ENCODE measurements at places on chromosomes 11 and 22.

DNA sequence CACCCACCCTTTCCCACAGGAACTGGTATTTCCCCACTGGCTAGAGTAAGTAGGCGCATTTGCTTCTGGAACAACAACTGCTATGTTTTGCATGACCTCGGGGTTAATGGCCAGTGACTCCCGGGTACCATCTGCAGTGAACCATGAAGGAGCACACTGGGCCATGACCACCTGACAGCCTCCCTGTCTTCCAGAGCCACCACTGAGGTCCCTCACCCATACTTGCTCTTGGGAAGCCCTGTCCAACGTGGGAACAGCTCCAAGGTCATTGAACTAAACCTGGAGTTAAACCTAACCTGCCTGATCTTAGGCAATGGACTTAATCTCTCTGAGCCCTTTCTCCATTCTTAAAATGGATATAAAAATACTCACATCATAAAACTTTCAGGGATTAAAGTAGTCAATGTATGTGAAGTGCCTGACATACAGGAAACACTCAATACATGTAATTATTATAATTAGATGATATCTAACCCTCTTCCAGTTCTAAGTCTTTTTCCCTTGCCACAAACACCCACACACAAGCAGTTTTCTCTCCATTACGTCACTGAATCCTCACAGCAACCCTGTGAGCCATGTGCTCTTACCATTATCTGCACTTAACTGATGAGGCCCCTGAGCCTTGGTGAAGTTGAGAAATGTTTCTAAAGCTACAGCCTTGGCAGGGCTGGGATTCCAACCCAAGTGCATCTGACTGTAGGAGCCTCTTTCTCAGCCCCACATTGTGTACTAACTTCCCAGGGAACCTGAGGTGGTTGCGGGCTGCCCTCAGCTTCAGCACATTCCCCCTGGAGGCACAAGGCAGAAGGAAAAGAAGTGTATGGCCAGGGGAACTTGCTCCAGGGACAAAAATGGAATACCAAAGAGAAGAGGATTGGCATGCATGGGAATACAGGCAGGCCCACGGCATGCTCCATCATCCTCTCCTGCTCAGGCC lies 74.5 kb upstream of the NCAM1 start:
- DNase-seq: peak; percentile 36

DNA sequence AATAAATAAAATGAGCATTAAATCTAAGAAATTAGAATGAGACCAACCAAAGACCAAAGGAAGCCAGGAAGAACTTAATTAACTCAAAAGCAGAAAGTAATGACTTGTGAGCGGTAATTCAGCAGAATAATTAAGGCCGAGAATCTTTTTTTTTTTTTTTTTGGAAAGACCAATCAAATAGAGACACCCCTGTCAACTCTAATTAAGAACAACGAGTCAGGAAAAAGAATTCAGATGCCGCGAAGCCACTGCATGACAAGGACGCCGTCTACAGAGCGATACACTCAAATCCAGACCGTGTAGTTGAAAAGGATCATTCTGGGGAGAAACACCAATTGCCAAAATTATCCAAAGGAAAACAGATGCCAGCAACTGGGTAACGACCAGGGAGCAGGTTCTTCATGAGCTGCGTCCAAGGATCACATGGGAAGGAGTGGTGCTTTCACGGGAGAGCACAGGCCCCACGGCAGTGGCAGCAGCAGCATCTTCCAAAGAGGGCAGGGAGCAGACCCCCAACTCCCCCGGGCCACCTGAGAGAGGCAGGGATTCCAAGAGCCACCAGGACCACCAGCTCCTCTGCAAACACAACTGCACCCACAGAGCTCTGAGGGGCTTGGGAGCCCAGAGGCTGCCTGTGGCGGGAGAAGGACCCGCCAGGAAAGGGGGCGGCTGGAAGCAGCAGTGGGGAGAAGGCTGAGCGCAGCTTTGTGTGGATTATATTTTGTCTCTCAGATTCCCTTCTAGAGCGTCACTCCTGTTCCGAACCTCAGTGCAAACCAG lies 469.8 kb downstream of the BRD1 start:
- no peak for DNase-seq

GRCh38 chr11:109405671-109406070 lies 16.3 kb upstream of the C11orf87 start:
- no peak for DNase-seq

GRCh38 chr11:20211691-20212090 lies 51.4 kb upstream of the DBX1 start:
- no peak for DNase-seq

DNA sequence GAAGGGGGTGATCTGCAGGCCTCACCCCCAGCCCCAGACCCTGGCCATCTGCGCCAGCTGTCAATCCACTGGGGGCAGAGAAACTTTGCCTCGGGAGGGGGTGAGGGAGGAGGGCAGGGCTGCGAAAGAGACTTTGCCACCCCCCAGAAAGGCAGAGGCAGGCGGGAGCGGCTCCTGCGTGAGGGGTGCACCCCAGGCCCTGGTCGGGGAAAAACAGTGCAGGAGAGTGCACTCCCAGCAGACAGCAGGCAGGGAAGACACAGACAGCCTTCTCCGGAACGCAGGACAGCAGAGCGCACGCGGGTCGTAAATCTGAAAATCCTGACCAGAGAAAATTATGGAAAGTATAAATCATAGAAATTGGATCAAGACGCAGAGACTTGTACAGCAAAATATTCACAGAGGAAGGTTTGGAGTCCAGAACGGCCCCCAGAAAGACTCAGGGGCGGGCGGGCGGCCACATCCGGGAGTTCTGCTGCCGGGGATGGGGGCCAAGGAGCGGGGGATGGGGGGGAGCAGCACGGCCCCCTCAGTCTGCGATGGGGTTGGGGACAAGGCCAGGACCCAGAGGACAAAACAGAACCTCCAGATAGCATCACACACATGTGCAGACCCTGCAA lies 8.0 kb upstream of the MRPL23 start:
- DNase-seq: peak; percentile 23

DNA sequence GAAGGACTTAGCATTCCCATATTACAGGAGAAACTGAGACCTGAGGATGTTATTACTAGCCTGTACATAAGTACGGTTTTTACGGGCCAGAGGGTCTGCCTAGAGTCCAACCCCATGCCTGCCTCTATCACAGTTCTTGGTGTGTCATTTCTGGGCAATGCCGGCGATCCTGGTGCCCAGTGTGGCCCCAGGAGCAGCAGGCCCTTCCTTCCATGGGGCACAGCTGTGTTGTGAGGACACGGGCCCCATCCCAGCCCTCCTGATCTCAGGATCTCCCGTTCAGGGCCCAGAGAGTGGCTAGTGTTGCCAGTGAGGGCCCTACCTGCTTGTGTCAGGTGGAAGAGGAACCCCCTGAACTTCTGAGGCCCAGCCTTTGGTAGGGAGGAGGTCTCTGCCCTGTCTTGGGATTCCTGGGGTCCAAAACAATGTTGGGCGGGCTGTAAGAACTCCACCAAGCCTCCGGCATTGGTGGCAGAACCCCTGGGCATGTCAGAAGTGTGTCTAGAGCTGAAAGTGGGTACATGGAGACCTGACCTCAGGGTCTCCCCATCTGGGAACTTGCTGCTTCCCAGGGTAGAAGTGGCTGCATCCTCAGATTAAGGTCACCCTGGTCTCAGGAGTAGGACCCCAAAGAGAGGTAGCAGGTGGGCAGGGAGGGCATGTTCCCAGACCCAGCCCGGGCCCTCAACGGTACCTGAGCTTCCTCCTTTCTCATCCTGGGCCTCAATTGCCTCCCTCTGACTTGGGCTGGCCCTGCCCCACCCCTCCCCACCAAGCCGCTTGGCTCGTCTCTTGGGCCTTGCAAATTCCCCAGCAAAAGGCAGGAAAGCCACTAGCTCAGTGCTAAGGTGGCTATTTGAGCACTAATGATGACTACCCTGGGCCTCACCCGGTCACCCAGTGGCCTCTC lies 74.6 kb upstream of the KCNQ1OT1 start:
- DNase-seq: no peak

DNA sequence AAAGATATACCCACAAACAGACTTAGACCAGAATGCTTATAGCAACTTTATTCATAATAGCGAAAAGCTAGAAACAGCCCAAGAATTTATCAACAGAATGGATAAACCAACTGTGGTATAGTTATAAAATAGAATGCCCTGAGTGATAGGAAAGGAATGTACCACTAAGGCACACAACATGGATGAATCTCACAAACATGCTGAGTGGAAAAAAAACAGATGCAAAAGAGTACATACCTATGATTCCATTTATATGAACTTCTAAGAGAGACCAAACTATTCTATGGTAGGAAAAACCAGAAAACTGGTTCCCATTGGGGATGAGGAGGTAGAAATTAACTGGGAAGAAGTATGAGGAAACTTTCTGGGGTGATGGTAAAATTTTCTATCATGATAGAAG lies 40.4 kb upstream of the GRIK4 start:
- DNase-seq: no peak

DNA sequence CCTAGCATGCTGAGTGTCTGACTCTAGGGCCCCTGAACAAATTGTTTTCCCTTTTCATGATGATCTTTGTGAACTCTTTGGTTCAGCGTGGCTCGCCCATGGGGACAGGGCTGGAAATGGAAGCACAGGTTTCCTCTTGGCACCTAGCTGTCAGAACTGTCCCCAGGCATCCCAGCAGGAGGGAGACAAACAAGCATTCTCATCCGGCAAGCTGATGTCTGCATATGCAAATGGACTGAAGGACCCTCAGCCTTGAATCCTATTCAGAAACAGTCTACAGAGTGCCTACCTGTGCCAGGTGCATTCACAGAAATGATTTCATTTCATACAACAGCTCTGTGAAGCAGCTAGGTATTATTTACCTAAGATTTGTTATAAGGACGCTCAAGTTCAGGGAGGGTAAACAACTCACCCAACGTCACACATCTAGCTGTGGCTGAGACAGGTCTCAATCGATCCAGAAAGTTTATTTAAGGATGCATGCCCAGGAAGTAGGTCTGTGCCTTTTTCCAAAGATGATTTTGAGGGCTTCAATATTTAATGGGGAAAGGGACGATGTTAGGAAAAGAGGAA lies 176.4 kb downstream of the KIRREL3 start:
- peak; percentile 97 for DNase-seq

- DNase-seq: no peak
Measured at GRCh38 chr11:95698676-95699557, 90.7 kb downstream of the FAM76B start.

DNA sequence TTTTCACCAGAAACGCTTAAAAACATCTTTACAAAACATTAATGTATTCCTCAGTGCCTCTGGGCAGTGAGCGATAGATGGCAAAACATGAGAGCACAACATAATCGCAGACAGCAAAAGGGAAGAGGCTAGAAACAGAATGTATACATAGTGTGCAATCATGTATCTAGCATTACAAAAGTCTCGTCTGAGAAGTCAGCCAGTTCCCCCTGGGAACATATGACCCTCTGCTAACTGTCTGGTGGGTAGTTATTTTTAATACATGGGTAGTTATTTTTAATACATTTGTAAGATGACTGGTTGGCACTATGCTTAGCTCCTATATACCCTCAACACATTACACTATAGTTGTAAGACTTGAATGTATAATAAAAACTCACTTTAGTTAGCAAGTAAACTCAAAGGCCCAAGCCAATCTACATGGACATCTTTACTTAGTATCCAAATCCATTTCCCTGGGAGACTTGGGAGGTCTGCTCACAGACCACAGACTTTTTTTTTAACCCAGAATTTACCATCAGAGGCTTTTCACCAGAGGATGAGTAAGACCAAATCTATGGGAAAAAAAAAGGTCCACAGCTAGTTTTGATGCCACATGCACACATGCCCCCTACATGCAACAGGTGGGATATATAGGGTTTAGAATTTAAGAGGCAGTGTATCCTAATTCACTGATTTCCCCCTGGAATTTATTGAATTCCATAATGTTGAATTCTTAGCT lies 71.7 kb downstream of the AMBRA1 start:
- DNase-seq: no peak

DNA sequence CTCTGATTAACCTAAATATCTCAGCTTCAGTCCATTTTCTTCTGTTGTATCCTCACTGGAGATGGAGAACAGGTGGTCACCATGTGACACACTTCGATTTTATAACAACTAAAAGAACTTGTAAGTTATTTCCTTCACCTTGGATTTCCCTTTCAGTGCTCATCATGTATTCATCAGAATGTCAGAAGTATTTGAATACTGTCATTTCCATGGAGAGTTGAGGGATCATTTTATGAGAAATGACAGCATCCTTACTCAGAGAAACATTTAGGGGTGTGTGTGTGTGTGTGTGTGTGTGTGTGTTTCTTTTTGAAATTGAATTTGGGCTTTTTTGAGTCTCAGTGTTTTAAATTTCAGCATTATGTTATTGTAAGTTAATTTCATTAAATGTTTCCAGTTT lies 205.8 kb downstream of the ARHGAP42 start:
- DNase-seq: no peak

DNA sequence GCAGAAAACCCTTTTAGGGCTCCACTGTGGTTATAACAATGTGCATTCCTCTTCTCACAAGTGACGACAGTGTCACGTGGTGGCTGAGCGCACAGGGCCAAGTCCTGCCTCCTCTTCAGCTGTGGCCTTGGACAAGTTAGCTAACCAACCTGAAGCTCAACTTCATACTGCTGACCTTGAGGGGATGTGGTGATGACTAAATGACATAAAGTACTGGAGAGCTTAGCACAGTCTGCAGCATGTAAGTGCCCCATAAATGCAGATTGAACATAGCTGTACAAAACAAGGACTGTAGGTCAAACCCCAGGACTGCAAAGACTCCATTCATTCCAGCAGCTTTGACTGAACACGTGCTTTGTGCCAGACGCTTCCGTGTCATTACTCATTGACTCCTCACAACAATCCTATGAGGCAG lies 20.1 kb upstream of the MRGPRX2 start:
- DNase-seq: no peak

GRCh38 chr11:14106303-14107049 lies 144.0 kb downstream of the SPON1 start:
- no peak for DNase-seq

GRCh38 chr11:86901599-86901998 lies 53.6 kb downstream of the FZD4 start:
- no peak for DNase-seq

- DNase-seq: no peak
Measured at GRCh38 chr11:75737314-75737713, 19.7 kb downstream of the MOGAT2 start.

DNA sequence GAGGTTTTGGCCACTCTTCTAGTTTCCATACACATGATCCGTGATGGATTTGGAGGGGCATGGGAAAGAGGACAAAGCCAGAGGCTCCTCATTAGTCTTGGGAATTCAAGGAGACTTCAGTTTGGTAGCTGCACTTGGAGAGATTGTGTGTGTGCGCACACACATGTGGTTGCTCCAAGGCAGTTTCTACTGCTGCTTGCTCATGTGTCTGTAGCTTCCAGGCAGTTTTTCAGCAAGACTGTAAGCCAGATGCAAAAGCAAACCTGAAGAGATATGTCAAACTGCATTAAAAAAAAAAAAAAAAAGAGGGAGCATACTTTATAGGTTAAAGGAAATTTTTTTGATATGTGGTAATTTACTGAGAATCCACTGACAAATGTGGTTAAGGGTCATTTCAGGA lies 95.7 kb downstream of the OSBP2 start:
- no peak for DNase-seq

GRCh38 chr11:46535688-46536087 lies 58.1 kb downstream of the AMBRA1 start:
- no peak for DNase-seq

- DNase-seq: no peak
Measured at GRCh38 chr22:47301820-47302475, 539.5 kb downstream of the TBC1D22A start.

Data from NCI-H1417 (cell line).